ENCODE measurements at places on chromosomes 12 and 14. TPM values are rescaled to one million over a fixed set of nuclear protein-coding genes. Genes with fewer than 3 reads are reported as not detected.

The NTF3 gene
- total RNA-seq = 2.3 TPM

The GPR68 gene
- total RNA-seq = 5.9 TPM

The KIF26A gene
- total RNA-seq = 13.1 TPM

- no peak for DNase-seq
These were observed 43.4 kb downstream of the SLC25A21 start for GRCh38 chr14:37129047-37129446.

DNA sequence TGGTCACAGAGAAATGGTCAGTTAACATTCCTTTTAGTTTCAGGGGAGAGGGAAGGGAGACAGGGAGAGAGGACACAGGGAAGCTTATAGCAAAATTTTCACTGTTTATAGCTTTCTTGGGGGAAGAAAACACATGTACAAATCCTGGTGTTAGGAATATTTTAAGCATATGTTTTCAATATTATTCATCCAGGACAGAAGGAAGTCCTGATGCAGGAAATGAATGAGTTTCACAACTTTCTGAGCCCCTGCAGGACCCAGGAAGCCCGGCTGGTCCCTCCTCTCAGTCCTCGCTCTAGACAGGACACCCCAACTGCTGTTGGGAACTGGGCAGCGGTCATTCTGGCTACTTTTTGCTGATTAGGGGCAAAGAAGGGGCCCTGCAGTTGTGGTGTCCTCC lies 71.1 kb upstream of the ZDHHC17 start:
- no peak for DNase-seq

DNA sequence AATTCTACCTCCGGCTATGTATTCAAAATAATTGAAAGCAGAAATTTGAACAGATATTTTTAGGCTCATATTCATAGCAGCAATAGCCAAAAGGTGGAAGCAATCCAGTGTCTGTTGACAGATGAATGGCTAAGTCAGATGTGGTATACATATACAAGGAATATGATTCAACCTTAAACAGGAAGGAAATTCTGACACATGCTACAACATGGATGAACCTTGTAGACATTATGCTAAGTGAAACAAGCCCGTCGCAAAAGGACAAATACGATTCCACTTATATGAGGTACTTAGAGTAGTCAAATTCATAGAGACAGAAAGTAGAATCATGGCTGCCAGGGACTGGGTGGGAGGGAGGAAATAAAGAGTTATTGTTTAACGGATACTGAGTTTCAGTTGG lies 331.6 kb downstream of the PCNX1 start:
- DNase-seq = no peak

DNA sequence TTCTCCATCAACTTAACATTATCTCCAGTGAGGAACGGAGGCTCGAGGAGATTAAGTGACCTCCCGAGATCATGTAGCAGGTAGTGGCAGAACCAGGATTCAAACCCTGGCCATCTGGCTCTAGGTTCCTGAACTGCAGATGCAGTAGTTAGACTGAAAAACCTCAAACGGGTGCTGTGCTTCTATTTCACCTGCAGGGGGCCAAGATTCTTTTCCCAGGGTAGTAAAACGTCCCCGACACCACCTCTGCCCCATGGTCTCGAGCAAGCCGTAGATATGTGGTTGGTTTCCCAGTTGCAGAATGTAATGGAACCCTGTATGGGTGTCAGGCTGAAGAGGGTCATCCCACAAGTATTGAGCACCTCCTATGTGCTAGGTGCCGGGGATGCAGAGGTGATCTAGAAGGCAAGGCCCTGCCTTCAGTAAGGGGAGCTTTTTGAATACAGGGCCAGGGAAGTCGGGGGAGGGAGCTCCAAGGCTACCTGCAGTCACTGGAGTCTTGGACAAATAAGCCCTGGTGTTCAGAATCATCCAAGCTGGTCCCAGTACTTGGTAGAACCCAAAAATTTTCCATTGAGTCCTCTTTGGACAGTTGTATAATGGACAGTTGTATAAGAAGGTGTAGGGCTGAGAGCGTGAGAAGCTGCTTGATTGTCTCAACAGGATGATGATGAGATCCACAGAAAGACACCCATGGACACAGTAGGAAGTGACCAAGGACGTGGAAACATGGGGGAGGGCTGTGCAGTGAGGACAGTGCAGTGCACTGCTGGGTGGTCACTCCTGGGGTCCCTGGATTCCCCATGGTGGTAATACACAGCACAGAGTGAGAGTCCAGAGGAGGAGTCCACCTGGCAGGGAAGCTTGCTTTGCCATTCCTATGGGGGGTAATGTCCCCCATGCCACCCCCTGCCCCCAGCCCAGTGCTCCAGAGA lies 197.2 kb downstream of the CHST11 start:
- no peak for DNase-seq

DNA sequence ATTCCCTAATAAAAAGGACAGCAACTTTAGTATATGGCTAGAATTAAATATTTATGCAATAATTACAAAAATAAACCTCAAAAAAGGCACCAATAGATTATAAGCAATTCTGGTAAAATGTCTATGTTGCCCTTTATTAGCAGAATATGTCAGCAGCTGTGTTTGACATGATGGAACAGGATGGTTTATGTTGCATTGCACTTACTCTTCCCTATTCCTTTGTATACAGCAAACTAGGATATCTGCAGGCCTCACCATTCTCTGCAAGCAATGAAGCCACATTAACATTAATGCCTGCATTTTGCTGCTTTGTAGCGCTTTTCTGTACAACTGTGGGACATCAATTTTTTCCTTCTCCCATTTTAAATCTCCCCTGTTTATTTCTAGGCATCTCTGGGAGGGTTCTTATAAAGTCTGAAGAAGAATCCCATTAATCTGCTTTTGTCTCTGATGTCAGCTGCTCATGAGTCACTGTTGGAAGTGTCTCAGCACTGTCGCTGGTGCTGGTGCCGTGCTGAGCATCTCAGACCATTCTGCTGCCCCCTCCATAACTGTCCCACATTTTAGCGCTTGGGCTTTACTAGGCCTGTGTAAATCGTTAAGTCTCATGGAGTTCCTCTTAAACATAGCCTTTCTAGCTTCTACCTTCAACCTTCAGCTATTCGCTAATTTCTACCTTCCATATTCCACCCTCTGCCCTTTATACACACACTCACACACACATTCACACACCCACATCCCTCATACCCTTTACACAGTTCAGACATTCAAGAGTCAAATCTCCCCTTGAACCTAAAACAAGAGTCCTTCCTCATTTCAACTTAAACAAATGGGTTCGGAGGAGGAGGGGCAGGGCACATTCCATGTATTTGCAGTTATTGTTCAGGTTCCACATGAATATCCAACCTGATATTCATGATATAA lies 64.4 kb upstream of the TRHDE start:
- no peak for DNase-seq

DNA sequence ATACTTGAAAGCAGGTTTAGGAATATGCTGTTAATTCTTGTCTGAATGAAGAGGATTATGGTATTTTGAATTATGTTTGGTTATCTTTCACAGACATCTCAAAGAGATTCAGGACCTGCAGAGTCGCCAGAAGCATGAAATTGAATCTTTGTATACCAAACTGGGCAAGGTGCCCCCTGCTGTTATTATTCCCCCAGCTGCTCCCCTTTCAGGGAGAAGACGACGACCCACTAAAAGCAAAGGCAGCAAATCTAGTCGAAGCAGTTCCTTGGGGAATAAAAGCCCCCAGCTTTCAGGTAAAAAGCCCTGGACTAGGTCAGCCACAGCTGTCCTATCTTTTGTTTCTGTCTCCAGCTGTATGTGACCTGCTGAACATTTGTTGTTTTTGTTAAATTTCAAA lies 52.1 kb downstream of the RAD52 start:
- no peak for DNase-seq

DNA sequence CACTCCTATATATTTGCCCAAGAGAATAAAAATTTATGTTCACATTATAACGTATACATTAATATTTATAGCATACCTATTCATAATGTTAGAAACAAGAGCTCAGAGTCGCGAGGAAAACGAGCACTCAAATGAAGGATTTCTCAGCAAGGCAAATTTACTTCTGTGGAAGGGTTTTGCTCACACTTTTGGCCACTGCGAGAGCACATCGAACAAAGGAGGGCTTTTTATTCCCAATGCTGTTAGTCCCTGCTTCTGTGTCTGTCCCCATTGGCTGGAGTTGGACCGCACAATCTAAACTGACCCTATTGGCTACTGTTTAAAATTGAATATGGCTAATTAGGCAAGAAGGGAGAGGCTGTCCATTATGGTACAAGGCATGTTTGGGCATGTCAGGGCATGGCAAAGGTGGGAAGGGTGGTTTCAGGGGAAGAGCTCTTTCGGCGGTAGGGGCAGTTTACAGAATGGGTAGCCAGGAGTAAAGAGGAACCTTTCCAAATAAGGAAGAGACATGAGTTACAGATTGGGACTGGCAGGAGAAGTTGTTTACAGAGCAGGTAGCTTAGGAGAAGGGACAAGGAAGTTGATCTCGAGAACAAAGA lies 702.9 kb downstream of the TRHDE start:
- no peak for DNase-seq

DNA sequence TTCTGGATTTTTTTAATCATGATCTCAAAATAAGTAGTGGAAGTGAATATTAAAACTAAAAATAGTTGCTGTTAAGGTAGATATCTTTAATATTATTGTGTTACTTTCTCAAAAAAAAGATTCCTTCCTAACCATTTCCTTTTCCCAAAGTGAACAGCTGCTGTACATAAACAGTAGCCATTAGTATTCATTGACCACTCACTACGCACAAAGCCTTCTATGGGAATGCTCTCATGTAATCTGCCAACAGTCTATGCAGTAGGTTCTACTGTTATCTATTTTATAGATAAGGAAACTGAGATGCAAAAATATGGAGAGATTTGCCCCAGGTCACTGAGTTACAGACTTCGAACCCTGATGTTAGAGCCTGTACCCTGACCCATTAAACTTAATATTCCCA lies 32.1 kb downstream of the ZFP36L1 start:
- no peak for DNase-seq

DNA sequence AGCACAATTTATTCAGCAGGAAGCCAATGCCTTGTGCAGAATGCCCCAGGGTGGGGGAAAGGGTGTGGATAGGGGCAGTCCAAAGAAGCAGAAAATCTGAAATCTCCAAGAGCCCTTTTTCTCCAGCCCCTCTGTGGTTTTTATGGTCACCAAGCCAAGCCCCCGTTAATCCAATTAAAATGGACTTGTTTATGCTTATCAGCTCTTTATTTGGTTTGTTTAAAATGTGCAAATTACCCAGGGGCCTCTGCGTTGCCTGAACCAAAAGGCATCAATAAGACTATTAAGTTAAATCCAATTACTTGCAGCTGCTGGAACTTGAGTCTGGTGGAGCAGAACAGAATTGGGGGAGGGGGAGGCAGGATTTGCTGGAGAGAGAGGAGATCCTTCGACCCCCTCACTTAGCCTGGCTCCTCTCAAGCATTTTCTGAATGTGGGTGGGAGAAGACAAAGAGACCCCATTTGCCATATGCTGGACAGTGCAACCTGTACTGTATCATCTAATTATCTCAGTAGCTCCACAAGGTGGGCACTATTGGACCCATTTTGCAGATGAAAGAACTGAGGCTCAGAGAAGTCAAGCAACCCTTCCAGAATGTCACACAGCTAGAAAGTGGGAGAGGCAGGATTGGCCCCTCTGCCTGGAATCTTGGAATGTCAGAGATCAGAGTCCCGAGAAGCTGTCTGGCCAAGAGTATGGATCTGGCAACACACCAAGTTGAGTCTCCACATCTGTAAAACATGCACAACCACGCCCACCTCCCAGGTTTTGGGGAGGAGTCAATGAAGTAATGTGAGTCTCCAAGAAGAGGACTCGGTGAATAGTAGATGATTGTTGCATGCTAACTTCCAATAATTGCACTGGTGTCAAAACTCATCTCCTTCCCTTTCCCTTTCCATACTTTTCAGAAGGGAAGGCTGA lies 66.9 kb downstream of the CMKLR1 start:
- DNase-seq = no peak

Data from occipital lobe (tissue), 3 donors.